ENCODE measurements at places on chromosomes 1 and 21. TPM values are rescaled to one million over a fixed set of nuclear protein-coding genes. Genes with fewer than 3 reads are reported as not detected.

- no peak for DNase-seq
These were observed 302.1 kb upstream of the SGIP1 start for GRCh38 chr1:66231681-66232463.

DNA sequence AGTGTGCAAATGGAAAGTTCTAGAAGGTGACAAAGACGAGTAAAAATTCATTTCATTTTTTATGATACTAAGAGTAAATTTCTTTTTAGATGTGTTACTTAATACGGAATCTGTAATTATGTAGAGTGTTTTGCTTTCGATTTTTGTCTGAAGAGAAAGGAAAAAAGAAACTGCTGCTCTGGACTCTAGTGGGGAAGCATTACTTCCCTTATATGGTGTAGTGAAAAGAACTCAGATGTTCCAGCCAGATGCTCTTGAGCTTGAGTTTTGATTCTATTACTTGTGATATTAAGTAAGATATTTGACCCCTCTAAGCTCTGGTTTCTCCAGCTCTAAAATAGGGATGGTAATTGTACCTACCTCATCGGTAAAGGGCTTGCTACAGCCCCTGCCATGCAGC is 12.2 kb upstream of the GPR161 start:
- no peak for DNase-seq

GRCh38 chr1:14733048-14733778 is 134.7 kb downstream of the KAZN start:
- peak; percentile 38 for DNase-seq

DNA sequence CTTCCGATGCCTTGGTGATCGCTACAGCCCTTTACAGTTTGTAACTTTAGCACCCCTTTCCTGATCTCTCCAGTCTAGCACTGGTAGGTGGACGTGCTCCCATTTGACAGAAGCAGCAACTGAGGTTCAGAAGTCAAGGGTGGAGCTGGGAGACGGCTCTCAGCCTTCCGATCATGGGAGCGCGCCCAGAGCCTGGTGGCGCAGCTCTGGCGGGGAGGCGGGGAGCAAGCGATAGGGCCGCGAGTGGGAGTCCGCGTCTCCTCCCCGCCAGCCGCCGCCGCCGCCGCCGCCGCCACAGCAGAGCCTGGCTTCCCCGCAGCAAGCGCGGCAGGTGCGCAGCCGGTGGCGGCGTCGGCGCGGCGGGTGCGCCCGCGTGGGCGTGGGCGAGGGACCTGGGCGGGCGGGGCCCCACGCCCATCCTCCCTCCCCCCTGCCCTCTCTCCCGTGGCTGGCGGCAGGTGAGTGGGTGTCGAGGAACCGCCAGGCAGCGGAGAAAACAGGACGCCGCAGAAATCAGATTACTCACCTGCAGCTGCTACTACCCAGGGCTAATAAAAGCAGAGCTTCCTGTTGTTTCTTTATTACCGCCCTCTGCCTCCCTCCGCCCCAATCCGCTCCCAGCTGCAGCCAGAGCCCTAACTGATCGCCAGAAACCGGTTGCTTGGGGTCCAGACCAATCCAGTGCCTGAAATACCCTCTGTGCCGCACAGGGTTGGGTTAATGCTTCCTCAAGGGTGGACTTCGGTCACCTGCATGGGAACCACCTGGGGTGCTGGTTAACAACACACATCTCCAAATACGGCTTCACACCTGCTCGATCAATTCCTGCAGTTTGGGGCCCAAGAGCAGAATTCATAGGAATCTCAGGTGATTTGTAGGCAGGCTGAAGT is 60.2 kb upstream of the ID3 start:
- DNase-seq: peak; percentile 37

DNA sequence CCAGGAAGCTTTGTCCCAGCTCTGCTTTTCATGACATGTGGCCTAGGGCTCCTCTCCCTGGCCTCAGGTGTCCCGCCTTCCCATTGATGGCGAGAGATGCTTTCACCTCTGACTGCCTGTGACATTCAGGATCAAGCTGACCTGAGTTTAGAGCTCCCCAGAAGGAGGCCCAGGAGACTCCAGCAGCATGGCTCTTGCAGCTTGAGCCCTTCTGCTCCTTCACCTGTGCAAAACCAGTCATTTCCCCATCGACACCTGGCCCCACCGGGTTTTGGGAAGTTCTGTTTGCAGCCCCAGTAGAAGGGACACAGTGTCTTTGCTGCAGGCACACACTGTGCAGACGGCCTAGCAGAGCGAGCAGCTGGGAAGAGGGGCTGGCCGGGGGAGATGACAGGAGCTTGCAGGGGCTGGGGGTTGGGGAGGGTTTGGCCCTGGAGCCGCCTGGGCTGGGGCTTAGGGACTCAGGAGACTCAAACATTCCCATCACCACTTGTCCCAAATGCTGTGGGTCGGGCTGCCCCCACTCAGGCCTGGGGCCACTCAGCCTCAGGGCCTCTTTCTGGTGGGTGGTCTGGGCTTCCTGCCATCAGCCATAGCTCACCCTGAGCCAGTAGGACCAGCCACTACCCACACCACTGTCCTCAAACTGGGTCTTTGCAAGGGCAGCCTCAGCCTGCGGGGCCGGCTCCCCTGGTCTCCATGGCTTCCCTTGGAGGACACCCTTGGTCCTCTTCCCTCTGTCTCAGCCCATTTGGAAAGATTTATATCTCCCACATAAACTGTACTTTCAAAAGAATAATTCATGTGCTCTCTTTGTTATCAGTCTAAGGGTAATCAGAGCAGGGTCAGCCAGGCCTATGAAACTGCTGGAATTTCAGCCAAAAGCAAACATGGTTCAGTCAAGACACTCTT is 3.8 kb upstream of the EDN2 start:
- DNase-seq: no peak

GUK1 gene
- 227 TPM for total RNA-seq

DNA sequence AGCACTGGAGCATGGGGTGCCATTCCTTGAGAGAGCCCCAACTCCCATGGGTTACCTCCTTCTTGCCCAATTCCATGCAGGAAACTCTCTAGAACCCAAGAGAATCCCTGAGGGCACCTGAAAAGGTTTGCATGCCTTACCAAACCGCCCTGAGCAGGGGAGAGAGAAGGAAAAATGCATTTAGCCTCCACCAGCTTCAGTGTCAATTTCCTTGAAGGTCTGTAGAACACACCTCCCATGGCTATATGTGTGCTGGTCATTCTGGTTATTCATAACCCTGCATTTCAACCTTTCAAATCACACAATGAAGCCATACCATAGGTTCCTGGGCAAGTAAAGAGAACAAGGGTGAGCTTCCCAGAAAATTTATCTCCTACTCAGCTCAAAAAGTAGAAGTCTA is 39.6 kb downstream of the HSD3B1 start:
- no peak for DNase-seq

GRCh38 chr1:160981584-160982411 is 27.2 kb upstream of the ITLN2 start:
- peak; percentile 9 for DNase-seq

FBLIM1 gene
- 156 TPM for total RNA-seq

GRCh38 chr1:153968000-153968363 is 280 bp downstream of the CREB3L4 start:
- DNase-seq: no peak

- DNase-seq: no peak
These were observed 1.9 kb downstream of the NTRK1 start for GRCh38 chr1:156862584-156862983.

GRCh38 chr1:234962340-234962989 is 166.2 kb downstream of the TOMM20 start:
- peak; percentile 100 for DNase-seq

DNA sequence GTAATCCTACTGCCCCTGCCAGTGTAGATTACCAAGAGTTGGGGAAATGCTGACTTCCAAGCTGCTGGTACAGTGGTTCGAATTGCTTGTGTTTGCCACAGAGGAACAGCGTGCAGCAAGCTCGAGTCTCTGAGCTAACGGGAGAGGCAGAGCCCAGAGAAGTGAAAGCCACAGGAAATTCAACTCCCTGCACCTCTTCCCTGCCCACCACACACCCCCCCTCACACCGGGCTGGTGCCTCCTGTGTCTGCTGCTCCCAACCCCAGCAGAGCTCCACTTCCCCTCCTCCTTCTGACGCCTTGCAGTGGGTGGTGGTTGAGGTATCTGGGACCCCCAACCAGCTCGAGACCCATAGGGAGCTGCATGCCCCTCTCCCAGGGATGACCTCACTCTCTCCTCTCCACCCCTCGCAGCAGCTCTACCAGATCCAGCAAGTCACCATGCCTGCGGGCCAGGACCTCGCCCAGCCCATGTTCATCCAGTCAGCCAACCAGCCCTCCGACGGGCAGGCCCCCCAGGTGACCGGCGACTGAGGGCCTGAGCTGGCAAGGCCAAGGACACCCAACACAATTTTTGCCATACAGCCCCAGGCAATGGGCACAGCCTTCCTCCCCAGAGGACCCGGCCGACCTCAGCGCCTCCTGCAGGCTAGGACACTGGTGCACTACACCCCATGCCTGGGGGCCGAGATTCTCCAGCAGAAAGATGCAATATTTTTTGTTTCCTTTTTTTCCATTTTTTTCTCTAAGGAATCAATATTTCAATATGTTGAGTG is 13.1 kb upstream of the KCNQ4 start:
- no peak for DNase-seq

DNA sequence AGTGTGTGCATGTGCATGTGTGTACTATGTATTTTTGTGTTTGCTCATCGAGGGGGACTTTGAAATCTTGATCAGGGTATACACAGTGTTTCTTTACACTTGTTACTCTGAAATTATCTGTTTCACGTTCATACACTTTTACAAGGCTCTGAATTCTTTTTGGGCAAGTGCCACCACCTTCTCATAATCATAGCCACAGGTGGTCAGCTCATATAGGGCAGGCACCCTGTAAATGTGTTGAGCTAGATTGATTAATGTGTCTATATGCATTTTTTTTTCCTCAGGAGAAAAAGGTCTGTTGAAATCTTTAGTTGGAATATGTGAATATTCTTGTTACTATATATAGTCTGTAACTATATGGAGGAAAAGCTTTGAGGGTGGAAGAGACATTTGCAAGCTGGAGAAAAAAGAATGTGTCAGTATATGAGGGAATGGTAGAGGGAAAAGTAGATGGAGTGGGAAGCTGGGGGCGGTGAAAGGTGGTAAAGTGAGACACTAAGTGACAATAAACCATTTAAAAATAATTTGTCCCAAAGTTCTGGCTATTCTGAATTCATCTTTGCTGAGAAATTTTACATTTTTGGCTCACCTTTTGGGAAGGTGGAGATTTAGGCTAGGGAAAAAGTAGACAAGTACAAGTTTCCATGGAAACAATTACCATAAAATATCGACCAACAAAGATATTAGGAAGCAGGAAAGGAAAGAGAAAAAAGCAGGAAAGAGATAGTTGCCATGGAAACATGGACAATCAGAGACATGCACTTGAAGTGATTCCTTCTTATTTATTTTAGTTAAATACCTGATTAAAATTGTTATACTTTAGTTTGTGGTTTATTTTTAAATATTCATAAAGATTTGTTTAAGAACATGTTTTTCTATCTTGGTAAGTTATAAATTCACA is 277.5 kb downstream of the PDE4B start:
- DNase-seq: no peak

- DNase-seq: peak; percentile 90
These were observed 14.8 kb downstream of the BCAR3 start for GRCh38 chr1:93666613-93667384.

- no peak for DNase-seq
These were observed 334.8 kb downstream of the PTBP2 start for GRCh38 chr1:97056386-97056785.

- DNase-seq: no peak
These were observed 65.5 kb downstream of the MAN1C1 start for GRCh38 chr1:25682059-25682601.

- peak; percentile 15 for DNase-seq
These were observed 95.5 kb downstream of the LYPLAL1 start for GRCh38 chr1:219269171-219269570.

AURKAIP1 gene
- total RNA-seq: 178 TPM

DNA sequence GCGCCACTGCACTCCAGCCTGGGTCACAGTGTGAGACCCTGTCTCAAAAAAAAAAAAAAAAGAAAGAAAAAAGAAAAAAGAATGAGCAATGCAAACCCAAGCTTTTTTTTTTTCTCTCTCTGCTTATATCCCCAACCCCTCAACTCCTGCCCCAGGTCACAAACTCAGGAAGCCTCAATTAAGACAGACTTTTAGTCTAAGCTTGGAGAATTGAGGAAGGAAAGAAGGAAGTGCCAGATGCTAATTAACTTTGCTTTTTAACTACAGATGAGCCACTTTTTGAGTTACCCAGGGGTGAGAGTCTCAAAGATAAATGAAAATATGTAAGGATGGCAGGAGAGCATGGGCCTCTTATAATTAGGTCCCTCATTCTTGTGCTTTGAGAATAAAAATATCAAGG is 33.3 kb downstream of the PIK3CD start:
- DNase-seq: no peak

DNA sequence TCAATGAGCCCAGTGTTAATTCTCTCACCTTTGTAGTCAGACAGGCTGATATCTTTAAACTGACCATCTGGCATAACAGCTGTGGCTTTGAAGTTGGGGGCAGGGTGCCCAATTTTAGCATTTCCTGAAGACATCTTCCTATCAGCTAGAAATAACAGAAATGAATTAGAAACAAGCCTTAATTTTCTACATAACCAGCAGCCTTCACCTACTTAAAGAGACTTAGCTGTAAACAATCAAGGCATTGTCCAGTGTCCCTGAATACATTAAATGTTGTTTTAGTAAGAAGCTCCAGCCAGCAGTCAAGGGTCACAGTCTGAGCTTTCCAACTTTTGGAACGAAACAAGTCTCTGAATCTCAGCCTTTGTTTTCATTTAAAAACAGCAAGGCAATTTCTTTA is 2.8 kb downstream of the PRDX1 start:
- DNase-seq: no peak

- no peak for DNase-seq
These were observed 3.9 kb downstream of the TMEM63A start for GRCh38 chr1:225878282-225878681.

GRCh38 chr1:151851886-151852285 is 1.6 kb downstream of the THEM5 start:
- DNase-seq: no peak

C1orf141 gene
- total RNA-seq: not detected

DNA sequence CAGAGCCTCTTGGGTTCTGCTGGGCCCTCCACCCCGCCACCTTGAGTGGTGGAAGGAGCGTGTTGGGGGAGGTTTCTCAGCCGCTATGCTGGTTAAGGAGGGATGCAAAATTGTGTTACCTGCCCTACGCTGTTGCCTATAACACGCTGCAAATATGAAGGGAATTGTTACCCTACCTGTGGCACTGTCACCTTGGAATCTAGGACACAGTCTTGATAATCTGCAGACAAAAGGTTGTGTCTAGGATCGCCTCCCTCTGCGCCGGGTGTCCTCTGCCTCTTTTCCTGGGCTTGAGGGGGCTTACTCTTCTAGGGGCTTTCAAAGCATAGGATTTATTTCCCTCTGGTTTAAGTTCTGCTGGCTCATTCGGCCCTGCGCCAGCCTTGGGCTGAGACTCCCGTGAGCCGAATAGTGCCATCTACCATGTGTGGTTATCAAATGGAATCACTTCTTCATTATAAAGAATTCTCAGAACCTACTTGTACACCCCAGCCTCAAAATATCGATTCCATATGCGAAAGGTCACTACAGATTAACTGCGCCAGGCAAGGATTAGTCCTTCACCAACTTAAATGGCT is 697 bp downstream of the SLC22A15 start:
- DNase-seq: no peak

- DNase-seq: no peak
These were observed 89.2 kb upstream of the CCDC190 start for GRCh38 chr1:162950187-162950586.
